ENCODE measurements at places on chromosomes 2 and 18.

- DNase-seq: no peak
Measured at GRCh38 chr18:11115276-11115675, 34.1 kb downstream of the PIEZO2 start.

- DNase-seq: no peak
Measured at GRCh38 chr2:8229546-8229986, 452.3 kb upstream of the ID2 start.

- no peak for DNase-seq
Measured at GRCh38 chr2:33131749-33132148, 185.0 kb downstream of the LTBP1 start.

GRCh38 chr2:191901031-191901430 lies 54.1 kb upstream of the CAVIN2 start:
- DNase-seq: no peak

DNA sequence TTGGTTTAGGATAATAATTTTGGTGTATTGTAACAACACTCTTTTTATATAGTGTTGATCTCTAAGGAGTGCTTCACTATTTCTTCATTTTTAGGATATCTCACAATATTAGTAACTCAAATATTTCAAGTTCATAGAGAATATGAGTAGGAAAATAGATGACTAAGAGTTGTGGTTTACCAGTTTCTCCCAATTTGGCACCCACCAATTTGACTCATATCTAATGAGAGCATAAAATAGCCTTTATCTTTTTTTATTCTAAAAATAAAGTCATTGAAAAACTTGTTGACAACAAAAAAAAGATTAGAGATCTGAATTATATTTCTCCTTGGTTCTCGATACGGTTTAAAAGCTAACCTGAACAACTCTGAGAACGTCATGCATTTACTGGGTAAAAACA lies 204.0 kb downstream of the PARD3B start:
- DNase-seq: no peak

- no peak for DNase-seq
Measured at GRCh38 chr2:112803691-112804521, 19.6 kb upstream of the IL1A start.

DNA sequence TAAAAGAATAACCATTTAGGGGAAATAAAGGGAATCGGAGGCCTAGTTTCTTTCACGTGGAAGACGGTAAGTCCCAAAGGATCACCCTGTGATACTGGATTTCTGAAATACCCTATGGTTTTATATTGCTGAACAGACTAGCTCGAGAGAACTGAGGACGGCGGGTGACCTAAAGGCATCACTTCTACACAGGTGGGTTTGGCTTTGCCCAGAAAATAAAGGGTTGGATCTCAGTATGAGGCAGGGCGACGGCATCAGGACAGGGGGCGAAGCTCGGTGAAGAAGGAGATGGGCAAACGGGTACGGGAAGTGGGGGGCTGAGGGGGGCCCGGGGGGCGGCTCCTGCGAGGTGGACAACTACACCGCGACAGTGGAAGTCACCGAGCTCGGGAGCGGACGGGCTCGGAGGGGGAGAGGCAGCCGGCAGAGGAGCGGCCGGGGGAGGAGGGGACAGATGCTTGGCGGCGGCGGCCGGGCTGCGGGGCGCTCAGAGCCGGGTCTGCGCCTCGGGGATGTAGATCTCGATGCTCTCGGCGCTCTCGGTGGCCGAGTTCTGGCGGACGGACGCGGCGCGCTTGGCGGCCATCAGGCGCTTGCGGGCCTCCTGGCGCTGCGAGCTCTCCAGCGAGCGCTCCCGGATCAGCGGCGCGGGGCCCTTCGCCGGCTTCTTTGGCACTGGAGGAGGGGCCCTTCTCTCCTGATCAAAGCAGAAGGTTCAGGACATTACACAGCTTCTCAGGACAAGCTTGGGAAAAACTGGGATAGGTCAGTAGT lies 48.9 kb downstream of the TGIF1 start:
- DNase-seq: no peak

GRCh38 chr2:208545403-208546042 lies 138.9 kb downstream of the PTH2R start:
- peak; percentile 80 for DNase-seq

- no peak for DNase-seq
Measured at GRCh38 chr2:108217211-108217610, 22.6 kb upstream of the SULT1C3 start.

- no peak for DNase-seq
Measured at GRCh38 chr18:35172009-35172408, 68.8 kb upstream of the ZNF397 start.

DNA sequence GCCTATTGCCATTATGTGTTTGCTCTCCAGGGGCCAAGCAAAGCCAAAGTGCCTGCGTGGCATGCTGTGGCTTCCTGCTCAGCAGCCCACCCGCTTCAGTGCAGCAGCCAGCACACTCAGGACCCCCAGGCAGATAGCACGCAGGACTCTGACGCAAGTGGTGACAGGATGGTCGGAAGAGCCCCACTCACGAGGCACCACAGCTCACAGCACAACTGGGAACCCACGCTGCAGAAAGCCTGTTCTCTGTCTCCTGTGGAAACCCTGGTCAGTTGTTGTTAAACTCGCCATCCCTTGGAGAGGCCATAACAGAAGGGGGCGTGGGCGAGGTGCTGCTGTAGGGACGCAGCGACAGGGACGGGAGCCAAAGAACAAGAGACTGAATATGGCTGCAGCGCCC lies 76.4 kb downstream of the HDAC4 start:
- peak; percentile 14 for DNase-seq

DNA sequence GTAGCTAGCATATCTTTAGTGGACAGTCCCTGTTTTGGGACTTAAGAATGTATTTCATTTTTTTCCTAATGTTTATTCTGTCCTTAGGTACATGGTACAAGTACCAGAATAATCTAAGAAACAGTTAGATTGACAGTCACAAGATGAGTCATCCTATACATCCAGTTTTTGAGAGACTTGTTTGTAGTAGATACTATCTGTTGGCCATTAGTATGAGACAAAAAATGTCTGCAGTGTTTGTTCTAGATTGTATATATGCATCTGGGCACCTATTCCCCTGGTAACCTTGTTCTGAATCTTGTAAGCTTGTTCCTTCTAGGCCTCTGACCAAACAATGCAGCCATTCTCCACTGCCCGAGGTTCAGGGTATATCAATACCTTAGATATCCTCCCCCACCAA lies 1343.5 kb downstream of the SUCLG1 start:
- DNase-seq: no peak

DNA sequence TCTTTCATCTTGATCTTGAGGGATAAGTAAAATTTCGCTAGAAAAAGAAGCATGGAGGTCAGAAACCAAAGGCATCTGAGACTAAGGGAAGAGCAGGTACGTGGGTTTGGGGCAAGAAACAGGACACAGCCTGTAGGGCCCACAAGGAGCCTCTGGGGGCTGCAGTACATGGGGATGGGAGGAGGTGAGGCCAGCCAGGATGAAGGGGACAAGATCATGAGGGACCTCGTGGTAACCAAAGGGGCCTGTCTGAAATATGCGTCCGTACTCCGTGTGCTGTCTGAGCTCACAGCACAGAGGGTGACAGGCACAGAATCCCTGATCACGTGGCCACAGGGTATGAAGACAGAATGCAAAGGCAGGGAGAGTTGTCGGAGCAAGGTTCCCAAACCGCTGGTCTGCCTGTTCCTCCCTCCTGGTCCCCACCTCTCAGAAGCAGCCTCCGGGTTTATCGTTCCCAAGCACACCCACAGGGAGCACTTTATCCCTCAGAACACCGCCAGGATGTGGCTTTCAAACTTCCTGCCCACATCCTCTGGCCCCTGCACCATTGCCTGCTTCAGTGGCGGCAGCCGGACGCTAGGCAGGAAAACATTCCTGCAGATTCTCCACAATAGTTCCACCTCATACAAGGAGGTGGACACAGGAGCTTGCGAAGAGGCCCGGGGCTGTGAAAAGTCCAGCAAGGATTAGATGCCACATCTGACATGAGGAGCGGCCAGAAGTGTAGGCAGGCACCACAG lies 12.0 kb downstream of the TMEM163 start:
- no peak for DNase-seq

GRCh38 chr2:44934038-44934982 lies 7.2 kb upstream of the SIX3 start:
- no peak for DNase-seq

DNA sequence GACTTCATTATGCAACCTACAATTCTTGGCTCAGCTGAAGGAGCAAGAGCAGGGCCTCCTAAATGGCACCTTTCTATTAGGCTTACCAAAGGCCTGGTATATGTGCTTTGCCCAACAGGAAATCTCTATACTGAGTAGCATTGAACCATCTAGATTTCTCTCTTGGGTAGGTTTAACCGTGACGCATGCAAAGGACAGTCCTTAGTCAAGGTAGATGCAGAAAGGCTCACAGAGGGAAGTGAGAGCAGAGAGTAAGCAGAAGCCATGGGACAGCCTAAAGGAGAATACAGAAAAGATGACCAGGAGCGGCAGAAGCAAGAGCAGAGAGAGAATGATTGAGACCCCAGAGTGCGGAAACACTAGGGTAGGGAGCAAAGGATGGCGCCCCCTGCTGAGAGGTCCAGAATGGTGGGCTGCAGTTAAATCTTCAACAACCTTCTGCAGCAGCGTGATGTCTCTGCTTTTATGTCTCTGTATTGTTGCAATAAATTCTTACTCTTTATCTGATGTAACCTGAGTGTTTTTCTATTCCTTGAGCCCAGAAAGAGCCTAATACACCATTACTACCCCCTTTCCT lies 4.7 kb upstream of the OSBPL1A start:
- no peak for DNase-seq

DNA sequence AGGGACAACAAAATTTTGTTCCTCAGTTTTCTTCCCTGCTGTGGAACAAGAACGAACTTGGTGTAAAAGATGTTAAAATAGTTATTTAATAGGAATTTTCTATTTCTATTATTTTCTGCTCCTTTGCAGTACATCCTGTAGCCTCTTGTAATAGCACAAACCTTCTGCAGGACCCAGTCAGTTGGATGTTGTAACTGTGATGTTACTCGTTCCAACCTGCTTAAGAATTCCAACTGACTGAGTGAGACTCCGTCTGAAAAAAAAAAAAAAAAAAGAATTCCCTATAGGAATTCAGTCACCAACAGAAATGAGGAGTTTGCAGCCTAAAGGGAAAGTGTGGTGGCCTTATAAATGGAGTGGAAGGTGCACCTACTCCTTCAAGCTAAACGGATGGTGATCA lies 46.4 kb upstream of the CDH20 start:
- DNase-seq: no peak

GRCh38 chr18:51757255-51757924 lies 559.9 kb upstream of the MEX3C start:
- DNase-seq: no peak

GRCh38 chr2:43343573-43344304 lies 117.3 kb upstream of the ZFP36L2 start:
- no peak for DNase-seq

DNA sequence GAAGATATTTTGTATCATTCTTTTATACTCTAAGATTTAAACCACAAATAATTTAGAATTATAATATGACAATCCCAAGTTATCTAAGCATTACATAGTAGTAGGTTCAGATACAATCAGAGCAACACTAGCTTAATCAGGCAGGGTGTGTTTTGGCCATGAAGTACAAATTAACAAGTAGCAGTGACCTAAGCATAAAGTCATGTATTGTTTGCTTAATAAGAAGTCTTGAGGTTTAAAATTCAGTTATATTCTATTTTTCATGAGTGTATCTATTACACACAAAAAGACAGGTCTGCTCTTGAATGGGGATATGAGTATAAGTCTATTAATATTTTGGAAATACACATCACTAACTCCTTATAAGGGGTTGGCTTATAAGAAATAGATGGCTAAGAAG lies 39.9 kb downstream of the DYNAP start:
- no peak for DNase-seq

DNA sequence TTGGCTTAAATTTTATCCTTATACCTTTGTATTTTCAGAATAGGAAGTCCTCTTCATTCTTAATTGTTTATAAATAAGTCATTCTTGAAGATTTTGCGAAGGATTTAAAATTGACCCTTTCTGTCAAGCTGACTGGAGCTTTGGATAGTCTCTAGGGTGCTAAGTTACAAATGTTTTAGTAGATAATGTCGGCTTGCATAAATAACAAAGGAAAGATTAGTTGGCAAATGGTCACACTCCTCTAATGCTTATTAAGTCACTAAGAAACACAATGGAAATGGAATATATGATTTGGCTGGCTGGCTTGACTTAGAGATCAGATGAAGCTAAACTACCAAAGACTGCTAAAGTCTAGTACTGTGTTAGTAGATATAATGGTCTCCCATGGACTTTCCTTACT lies 40.6 kb downstream of the UBXN4 start:
- no peak for DNase-seq
